ENCODE measurements at places on chromosomes 3 and 15.

GRCh38 chr3:185316740-185317412 lies 46.1 kb upstream of the MAP3K13 start:
- peak; percentile 97 for DNase-seq

DNA sequence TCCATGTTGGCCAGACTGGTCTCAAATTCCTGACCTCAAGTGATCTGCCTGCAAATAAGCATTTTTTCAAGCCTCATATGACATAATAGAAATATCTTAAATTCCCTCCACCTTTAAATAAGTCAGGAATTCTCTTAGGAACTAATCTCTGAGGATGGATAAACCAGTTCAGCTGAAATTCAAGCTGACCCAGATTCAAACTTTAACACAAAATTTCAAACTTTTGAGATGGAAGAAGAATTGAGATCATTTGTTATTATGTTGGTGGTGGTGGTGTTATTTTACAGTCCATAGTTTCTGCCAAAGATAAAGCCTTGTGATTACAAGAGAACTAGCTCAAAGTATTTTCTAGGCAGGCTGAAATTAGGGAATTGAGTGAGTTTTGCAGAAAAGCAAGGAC lies 85.5 kb downstream of the SSR3 start:
- no peak for DNase-seq

DNA sequence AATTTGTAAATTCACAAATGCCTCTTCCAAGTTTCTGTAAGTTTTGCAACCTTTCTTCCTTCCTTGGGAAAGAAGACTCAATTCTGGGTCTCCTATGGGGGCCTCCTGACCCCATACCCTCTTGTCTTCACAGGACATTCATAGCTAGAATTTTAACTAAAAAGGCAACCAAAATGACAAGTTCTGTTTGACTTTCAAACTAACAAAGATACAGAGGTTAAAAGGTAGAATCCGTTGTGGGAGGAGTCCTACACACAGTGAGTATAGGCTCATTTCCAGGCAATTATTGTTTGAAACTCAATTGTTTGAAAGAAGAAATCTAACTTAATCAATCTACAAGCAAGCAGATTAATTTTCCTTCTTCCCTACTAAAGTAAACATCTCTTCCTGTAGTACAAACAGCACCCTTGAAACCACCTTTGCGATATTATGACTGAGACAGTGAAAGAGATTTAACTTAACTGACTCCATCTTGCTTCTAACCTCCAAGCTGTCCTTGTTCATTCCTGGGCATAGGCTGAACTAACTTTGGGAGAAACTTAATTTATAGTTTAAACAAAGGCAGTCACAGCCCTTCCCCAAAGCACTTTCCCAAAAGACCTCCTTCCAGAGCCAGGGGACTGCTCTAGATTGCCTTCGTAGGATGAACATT lies 14.4 kb upstream of the TNFSF10 start:
- peak; percentile 16 for DNase-seq

- no peak for DNase-seq
Observed at GRCh38 chr3:29606416-29606815, 325.5 kb downstream of the RBMS3 start.

DNA sequence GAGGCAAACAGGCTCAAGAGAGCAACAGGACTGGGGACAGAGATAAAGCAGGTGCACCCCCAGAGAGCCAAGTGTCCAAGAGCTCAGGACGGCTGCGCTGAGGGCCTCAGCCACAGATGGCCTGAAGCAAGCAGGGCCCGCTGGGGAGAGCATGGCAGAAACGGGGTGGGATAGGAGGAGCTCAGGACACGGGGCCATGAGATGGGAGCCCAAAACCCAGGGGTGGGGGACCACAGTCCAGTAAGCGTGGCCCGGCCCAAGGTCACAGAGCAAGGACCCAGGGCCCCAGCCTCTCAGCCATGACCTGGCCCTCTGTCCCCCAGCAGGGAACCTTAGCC lies 9.5 kb downstream of the DUSP7 start:
- no peak for DNase-seq

GRCh38 chr3:64342940-64343688 lies 117.8 kb upstream of the PRICKLE2 start:
- no peak for DNase-seq

- DNase-seq = peak; percentile 25
Observed at GRCh38 chr3:170154569-170155143, 26.9 kb downstream of the PHC3 start.

DNA sequence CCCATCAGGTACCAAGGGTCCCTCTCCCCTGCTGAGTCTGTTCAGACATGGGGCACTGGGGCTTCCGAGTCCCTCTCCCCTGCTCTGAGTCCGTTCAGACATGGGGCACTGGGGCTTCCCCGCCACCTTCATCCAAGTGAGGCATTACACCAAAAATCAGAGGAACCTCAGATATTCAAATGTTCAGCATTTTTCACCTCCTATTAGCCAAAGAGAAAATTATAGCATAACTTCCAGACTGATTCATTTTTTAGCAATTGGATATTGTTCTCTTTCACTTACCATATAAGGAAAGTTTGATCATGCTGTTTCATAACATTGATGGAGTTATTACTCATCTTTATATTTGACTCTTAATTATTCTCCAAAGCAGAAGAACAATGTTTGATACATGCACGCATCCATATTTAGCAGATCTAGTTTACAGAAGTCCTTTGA lies 213.9 kb downstream of the MTHFS start:
- no peak for DNase-seq

- DNase-seq = no peak
Observed at GRCh38 chr3:153215966-153216365, 53.9 kb downstream of the RAP2B start.

GRCh38 chr3:183148056-183148455 lies 14.5 kb downstream of the LAMP3 start:
- no peak for DNase-seq

DNA sequence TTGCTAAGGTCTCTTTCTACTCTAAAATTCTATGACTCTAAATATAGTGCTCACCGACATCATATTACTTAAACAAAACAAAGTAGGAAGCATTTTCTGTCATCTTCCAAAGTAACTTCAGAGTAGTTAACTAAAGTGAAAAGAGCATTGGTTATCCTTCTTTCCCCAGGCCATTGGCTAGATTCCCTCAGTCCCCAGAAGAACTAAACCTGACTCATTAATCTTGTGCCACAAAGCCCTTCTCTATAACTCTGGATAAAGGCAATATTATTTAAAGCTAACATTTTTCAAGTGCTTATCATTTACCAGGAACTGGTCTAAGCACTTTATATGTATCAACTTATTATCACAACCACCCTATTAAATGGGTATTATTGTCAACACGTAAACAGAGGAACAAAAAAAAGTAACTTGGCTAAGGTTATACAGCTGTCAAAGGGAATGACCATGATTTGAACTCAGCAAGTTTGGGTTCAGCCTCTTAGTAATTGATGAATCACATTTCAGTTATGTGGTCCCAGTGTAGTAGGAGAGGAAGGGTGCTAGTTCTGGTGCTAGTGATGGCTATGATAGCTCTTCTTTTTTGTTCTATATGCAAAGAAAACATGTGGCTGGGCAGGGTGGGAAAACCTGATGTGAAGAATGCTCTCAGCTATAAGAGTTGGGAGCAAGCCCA lies 304.9 kb downstream of the FGF12 start:
- no peak for DNase-seq

- DNase-seq = no peak
Observed at GRCh38 chr15:97652700-97653167, 307.8 kb upstream of the ARRDC4 start.

DNA sequence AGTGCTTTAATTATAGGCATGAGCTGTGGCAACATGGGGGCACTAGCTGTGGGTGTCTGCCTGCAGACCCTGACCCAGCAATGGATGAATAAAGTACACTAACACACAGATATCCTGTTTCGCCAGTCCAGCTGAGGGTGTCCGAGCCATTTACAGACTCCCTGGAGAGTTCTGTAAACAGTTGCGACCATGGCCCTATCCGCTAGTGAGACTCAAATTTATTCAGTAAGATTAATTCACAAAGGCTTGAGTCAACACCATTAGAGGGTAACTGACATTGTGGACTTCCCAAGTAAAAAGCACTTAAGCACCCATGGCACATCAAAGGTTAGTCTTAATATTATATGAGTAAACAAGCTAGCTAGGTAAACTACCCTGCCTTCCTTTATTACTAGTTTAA lies 161.6 kb downstream of the TBL1XR1 start:
- DNase-seq = no peak

- peak; percentile 47 for DNase-seq
Observed at GRCh38 chr3:187966636-187967406, 187.1 kb upstream of the LPP start.

DNA sequence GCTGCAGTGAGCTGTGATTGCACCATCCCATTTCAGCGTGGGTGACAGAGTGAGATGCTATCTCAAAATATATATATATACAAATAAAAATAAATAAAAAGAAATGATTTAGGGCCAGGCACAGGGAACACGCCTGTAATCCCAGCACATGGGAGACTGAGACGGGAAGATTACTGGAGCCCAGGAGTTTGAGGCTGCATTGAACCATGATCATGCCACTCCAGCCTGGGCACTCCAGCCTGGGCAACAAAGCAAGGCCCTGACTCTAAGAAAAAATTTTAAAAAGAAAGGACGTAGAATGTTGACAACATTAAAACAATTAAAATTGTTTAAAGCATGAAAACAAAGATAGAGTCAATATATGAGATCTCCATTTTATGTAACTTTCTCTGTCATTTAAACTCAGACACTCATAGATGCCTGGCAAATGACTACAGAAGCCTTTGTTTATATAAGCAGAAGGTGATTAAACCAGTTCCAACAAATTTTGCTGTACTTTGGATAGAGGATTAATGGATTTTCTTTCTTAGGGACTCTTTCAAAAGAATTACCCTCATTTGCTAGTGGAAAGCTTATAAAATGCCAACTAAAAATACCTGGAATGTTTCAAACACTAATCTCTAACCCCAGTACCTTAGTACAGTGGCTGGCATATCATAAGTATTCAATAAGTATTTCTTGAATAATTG lies 10.7 kb upstream of the TRPM7 start:
- no peak for DNase-seq
